ENCODE measurements at places on chromosomes 5 and 9.

- DNase-seq, result no peak
Measured at GRCh38 chr5:373710-374602, 52.4 kb downstream of the AHRR start.

- DNase-seq, result no peak
Measured at GRCh38 chr9:137357166-137357565, 55.1 kb upstream of the NRARP start.

DNA sequence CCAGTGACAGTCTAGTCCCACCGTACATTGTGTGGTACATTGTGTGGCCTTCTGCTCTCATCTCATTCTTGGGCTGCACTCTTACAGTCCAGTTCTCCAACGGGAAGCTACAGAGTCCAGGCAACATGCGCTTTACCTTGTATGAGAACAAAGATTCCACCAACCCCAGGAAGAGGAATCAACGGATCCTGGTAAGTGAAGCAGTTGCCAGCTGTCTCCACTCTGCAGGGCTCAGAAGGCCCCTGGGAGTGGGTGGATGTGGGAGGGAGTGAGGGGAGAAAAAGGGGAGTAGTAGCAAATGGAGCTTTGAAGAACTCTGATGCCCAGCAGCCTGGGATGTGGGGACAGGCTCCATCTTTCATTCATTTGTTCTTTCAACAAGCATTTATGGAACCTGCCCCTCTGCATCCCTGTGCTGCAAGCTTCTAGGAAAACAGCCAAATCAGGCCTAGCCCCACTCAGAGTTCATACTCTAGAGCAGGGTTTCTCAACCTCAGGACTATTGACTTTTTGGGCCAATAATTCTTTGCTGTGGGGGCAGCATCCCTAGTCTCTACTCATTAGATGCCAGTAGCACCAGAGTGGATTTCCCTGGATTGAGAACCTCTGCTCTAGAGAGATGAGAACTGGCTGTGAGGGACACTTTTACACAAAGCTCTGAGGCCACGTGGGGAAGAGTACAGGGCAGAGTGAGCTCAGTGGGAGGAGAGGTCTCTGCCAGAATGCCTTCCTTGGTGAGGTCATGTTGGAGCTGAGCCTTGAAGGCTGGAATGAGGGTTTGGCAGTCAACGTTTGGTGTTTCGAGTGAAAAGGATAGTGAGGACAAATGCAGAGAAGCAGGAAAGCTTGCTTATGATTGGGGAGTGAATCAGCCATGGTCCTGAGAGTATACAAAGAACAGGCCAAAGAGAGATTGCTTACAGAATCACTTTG is 1.1 kb downstream of the POLR1E start:
- no peak for DNase-seq

DNA sequence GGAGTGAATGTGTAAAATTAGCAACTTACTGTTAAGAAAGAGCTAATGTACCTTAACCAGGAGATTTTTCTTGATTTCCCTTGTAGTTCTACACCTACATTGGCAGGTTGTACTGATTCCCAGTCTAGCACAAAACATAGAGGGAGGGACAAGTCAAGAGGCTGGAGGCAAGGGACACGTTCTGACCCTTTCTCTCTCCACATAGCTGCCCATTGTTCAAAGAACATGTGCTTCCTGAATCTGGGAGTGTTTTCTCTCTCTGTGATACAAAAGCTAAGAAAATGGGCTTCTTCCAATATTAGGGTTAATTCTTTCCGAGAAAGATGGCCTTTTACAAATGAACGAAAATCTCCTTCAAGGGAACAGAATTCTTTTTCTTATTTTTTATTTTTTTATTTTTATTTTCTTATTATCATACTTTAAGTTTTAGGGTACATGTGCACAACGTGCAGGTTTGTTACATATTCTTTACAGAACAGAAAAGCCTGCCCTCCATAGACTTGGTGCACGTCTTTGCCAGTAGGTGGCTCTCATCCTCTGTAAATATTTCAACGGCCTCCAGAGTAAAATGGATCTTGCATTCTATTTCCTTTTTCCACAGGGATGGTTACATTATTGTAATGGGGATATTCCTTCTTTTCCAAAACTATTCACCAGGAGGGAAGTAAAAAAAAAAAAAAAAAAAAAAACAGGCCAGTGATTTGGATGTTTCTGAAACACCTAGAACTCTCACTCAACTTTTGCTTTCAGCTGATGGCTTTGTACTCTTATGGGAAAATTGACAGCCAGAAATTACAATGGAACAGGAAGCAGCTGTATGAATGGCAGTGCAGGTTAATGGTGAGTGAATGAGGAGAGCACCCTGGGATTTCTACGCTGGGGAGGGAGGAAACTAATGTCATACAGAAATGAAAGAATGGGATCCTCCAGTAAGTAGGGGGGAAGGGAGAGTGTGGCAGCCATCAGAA is 13.1 kb upstream of the IFNA5 start:
- DNase-seq, result peak; percentile 58

DNA sequence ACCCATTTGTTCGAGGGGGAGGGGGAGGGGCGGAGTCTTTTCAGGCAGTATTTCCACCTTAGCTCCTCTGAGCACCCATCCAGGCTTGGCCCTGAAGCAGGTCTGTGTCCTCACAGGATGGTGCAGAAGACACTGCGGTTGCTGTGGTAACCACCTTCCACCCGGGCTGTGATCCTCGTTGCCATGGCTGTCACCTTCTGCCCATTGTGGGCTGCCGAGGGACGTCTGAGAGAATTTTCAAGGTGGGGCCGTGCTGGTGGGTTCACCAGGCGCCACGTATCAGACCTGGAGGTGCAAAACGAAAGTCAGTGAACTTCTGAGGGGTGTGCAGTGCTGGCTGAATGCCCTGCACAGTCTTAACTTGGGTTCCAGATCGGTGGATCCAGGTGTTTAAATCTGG is 26.7 kb downstream of the POLR1E start:
- DNase-seq, result no peak

DNA sequence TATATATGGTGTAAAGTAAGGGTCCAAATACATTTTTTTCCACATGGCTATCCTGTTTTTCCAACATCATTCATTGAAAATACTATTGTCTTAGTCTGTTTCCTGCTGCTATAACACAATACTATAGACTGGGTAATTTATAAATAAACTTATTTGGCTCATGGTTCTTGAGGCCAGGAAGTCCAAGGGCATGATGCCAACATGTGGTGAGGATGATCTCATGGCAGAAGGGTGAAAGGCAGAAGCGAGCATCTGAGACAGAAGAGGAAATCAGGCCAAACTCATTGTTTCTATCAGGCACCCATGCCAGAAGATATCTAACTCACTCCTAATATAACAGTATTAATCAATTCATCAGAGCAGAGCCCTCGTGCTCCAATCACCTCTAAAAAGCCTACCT is 42.6 kb downstream of the ANKRD55 start:
- no peak for DNase-seq

GRCh38 chr5:16883176-16883575 is 52.9 kb downstream of the MYO10 start:
- no peak for DNase-seq

DNA sequence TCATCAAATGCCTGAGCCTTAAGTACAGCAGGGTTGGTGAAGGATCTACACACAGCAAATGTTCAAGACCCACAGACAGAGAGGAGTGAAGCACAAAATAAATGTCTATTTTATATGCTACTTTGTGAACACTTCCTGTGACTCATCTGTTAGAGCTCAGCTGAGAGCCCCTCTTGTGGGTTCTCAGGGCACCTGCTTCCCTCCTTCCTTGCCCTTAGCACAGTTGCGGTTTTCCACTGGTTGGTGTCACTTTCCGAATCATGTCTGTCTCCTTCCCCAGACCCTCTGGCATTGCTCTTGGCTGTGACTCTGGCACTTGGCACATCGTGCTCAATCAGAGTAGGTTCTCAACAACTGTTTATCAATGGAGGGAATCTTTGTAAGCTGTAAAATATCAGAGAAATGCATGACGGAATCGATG is 128.5 kb upstream of the STC2 start:
- no peak for DNase-seq

DNA sequence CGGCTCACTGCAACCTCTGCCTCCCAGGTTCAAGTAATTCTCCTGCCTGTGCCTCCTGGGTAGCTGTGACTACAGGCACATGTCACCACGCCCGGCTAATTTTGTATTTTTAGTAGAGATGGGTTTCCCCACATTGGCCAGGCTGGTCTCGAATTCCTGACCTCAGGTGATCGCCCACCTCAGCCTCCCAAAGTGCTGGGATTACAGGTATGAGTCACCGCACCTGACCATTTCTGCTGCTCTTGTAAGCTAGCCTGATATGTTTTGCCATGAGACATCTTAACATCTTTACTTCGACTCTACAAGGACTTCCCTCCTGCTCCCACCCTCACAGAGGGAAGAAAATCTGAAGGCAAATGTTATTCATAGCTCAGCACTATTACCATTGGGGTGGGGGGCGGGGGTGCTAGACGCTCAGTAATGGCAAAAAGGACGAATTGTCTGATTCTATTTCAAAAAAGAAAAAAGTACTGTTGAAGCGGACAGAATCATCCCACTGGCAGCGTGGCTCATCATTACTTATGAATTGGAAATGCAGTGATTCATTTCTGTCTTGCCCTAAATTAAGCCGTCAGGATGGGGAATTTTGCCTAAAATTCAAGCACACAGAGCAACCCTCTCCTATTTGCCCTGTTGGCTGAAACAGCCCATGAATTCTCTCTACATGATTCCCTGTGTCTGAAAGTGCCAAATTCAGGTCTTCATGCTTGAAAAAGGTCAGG is 46.4 kb upstream of the WWC1 start:
- DNase-seq, result no peak

GRCh38 chr5:29462241-29462640 is 1731.2 kb upstream of the CDH6 start:
- DNase-seq, result no peak

GRCh38 chr5:79042188-79042587 is 27.3 kb downstream of the DMGDH start:
- DNase-seq, result no peak

GRCh38 chr5:66367814-66368541 is 223.9 kb downstream of the SREK1 start:
- no peak for DNase-seq

GRCh38 chr5:156826150-156826549 is 23.9 kb upstream of the PPP1R2B start:
- DNase-seq, result peak; percentile 4

- peak; percentile 7 for DNase-seq
Measured at GRCh38 chr9:33250458-33250995, 10.6 kb downstream of the SPINK4 start.

DNA sequence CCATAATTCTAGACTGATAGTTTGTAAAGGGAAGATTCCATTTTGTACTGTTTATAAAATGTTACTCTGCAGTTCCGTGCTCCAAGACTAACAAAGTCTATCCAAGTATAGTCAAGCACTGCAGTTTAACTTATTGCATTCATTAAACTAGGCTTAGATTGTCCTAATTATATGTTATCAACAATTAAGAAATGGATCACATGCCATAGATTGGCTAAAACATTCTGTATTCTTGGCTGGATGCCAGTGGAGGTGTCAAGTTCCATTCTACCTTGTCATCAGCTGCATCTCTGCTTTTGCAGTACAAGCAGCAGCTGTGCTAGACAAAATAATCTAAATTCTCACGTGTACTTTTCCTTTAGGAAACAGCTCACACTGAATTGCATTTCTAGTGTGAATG is 69.4 kb upstream of the MEF2C start:
- peak; percentile 17 for DNase-seq

- DNase-seq, result peak; percentile 97
Measured at GRCh38 chr5:43008363-43009153, 31.6 kb downstream of the ANXA2R start.

- peak; percentile 40 for DNase-seq
Measured at GRCh38 chr5:25119650-25120049, 474.9 kb upstream of the CDH10 start.

DNA sequence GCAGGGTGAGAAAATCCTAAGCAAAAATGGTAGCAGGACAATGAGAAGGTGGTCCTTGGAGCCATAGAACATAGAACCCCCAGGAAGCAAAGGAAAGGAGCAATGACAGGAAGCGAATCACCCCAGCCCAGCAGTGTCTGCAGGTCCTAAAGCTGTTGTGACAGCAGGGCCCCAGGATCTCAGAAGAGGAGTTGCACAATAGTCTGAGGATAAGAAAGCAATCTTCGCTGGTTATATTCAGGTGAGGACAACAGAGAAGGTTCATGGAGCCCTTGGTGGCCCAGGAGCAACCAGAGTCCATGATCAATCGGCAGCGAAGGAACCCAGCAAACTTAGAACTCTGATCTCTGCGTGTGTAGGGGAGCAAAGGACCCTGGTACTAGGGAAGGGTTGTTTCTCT is 234.8 kb upstream of the IRX2 start:
- no peak for DNase-seq

GRCh38 chr9:133415170-133415569 is 2.6 kb downstream of the REXO4 start:
- no peak for DNase-seq

- DNase-seq, result no peak
Measured at GRCh38 chr5:112344540-112344939, 74.5 kb downstream of the EPB41L4A start.

DNA sequence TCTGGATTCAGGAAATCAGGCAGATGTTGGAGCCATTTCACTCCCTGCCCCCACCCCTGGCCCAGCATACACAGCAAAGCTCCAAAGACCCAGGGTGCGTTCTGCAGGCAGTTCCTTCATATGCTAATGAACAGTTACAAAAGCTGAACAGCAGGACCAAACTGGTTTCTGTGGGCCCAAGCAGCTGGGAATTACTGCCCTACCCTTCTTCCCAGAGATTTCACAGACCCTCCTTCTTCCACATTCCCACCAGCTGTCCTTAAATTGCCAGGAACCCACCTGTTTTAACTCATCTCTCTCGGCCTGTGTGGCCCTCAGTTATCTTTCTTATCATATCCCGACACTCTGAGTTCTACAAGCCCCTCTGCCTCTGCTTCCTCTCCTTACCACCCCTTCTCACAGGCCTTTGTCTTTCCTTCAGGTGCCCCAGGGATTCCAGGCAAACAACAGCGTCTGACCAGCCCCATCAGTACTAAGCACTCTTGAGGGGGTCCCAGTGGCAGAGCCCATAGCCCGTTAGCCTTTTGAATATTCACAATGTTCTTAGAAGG is 10.6 kb upstream of the F2RL1 start:
- DNase-seq, result no peak
